LNCaP clone FGC (cell line): ENCODE measurements at places on chromosomes 4 and X.

DNA sequence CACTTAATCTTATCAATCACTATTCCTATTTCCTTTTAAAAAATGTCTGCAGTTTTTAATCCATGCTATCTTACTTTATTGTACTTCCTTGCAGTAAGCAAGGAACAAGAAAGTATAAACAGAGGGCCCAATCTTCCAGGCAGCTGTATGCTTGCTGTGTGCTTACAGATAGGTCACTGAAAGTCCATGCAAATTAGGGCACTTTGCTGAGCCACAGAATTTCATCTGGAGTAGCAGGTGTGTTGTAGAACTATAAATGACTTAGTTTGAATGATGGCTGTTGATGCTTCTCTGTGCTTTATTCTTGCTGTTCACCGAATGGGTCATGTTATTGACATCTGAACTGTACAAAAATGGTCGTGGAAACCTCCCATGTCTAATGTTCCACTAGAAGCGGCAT lies 154.6 kb downstream of the ATOH1 start:
- no peak for DNase-seq

DNA sequence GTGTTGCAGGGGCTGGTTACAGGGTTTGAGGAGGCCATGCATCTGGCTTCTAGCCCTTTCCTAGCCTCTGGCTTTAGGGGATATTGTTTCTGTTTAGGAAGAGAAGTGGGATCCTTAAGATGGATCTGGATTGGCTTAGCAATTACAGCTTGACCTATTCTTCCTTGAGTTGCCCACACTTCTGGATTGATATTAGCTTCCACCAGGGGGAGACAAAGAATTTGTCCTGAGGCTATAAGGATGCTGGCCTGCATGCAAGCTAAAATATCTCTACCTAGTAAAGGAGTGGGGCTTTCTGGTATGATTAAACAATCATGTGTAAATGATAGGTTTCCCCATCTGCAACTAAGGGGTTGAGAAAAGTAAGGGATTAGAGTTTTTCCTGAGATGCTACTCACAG lies 117.2 kb downstream of the TEX13C start:
- DNase-seq = no peak

DNA sequence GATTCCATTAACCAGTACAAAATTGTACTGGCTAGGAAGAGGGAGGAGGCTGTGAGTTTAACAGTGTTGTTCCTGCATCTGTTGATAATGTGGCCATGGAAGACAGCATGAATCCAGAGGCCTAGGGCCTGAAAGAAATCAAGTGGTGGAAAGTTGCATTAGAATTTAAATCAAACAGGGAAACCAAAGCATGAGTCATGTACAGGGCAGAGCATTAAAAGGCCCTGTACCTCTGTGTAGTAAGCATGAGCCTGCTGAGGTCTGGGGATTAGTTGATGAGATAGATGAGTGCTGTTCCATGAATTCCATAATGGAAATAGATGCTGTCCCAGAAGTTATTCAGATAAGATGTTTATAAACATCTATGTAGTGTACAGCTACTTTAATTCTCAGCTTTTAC lies 58.3 kb downstream of the MID1IP1 start:
- no peak for DNase-seq

DNA sequence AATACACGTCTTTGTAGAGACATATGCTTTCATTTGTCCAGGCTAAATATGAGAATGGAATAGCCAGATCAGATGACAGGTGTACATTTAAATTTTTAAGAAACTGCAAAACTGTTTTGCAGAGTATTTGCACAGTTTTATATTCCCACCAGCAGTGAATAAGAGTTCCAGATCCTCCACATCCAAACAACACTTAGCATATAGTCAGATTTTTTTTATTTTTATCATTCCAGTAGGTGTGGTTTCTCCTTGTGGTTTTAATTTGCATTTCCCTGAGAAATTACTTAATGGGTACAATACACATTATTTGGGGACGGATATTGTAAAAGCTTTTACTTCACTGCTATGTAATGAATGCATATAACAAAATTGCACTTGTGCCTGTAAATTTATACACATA lies 56.7 kb upstream of the IRF2 start:
- DNase-seq = no peak

GRCh38 chr4:33482773-33483172 lies 2761.5 kb downstream of the ARAP2 start:
- DNase-seq = peak; percentile 90

- no peak for DNase-seq
Measured at GRCh38 chr4:143726714-143727113, 26.2 kb upstream of the FREM3 start.

DNA sequence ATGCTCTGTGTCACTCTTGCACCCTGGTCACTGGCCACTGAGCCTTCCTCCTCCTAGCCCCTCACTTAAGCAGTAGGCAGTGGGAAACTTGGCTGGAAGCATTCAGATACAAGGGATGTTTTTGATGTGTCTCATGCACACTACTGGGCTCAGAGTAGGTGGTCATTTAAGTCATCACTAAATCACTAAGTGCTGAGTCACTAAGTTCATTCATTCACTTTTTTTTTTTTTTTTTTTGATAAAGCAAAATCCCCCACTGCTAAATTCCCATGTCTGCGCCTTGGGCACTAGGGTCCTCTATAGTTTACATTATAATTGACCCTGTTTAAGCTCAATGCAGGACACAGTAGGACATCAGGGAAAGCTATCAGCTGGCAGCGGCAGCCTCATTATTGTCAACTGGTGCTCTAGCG lies 182.4 kb upstream of the MBNL3 start:
- DNase-seq = no peak

DNA sequence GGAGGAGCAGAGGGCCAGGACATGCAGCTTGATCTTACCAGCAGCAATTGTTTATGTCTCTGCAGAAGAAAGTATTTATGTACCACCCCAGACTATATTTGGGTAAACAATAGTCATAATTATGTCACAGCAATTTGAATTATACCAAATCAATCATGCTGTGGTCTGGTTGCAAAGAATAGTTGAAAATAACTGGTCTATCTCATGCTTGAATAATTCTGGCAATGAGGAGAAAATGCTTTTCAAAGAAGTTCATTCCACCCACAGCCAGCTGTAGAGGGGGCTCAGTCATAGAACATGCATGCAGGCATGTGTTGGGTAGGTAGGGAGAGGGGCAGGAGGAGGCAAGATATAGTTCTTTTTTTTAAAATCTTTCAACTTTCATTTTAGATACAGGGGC lies 399.2 kb downstream of the IL15 start:
- DNase-seq = no peak

DNA sequence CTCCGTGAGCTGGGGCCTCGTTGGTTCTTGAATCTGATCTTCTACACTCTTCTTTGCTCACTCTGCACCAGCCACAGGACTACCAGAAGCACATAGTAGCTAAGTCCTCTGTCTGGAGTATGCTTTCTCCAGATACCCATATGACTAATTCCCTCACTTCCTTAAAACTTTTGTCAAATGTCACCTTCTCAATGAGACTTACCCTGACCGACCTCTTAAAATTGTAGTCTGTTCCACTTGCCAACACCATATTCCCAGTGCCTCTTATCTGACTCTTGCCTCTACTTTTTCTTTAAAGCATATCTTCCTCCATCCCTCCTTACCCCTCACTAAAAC lies 10.0 kb downstream of the PARM1 start:
- no peak for DNase-seq

GRCh38 chr4:150906987-150907633 lies 108.0 kb downstream of the LRBA start:
- DNase-seq = no peak

DNA sequence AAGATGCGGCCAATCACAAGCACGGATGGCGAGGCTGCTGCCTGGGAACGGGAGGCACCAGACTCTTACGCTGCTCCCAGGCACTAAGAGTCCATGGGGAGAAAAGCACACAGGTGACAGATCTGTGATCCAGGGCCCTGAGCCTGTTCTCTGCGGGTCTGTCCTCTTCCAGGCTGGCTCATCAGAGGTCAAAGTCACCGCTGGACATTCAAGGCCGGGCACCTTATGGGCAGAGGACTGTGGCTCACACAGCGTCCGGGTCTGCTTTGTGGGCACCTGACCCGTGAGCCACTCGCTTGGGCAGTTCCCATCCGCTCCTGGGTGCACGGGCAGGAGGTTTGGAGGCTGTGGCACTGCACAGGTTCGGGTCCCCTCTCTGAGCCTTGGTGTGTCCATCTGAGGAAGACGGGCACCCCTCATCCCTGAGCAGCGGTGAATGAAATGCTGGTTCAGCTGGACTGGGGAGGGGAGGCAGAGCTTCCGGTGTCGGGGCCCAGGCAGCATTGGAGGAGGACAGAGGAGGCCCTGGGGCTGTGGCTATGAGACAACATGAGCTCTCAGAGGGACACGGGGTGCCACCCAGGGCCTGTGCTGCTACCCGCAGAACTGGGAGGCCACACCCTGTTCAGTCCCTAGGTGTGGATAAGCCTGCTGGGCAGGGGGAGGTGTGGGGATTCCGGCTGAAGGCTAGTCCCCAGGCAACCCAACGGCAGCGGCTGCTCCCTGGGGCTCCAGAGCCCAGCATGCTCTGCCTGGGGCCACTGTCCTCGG lies 61.2 kb upstream of the AFAP1 start:
- no peak for DNase-seq

DNA sequence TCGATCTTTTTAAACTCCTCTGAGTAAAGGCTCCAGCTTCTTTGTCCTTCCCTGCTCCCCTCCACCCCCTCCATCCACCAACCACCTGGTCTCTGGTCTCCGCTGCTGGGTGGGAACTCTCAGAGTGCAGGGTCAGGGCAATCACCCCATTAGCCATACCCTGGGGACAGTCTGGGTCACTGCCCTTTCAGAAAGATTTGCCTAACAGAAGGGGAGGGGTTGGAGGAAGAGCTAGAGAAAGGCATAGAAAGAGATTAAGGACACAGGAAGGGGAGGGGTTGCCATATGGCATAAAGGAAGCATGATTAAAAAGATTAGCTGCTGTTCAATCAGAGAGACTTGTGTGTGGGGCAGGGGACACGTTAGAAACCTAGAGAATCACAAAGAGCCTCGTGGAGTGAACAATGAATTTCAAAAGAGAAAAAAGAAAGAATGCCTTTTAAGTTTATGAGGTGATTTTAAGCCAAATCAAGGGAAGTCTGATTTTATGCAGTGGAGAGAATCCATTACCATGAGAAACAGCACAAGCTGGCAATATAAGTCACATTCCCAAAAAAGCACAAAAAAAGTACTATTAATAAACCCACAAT lies 115.5 kb upstream of the ACSL4 start:
- DNase-seq = no peak
